A549 treated with dexamethasone at 1 μM for 4 hours (cell line): ENCODE measurements at places on chromosomes 7 and 10. TPM values are rescaled to one million over a fixed set of nuclear protein-coding genes. Genes with fewer than 3 reads are reported as not detected.

SFR1 gene
- total RNA-seq: 14.0 to 16.5 TPM (median 14.6 TPM) in 5 replicates

PVRIG gene
- not detected in 5 replicates for total RNA-seq

SFRP5 gene
- total RNA-seq: 2.1 to 3.4 TPM (median 3.3 TPM) in 5 replicates

ZCWPW1 gene
- total RNA-seq: 0.86 to 1.7 TPM (median 1.5 TPM) in 5 replicates

CYP3A7 gene
- not detected in 5 replicates for total RNA-seq

PTPRZ1 gene
- not detected in 5 replicates for total RNA-seq
